Kidney (tissue), 22 donors: ENCODE measurements at places on chromosomes 5 and 9.

GRCh38 chr5:174317256-174317894 lies 271.9 kb downstream of the NSG2 start:
- DNase-seq: no peak

- no peak for DNase-seq
Measured at GRCh38 chr9:22107202-22108045, 98.3 kb upstream of the CDKN2B start.

GRCh38 chr5:80255431-80255810 lies 427 bp downstream of the SERINC5 start:
- no peak for DNase-seq

GRCh38 chr5:105782501-105782900 lies 1888.2 kb downstream of the EFNA5 start:
- no peak for DNase-seq

- DNase-seq: no peak
Measured at GRCh38 chr5:132327252-132327955, 33.2 kb downstream of the SLC22A4 start.

DNA sequence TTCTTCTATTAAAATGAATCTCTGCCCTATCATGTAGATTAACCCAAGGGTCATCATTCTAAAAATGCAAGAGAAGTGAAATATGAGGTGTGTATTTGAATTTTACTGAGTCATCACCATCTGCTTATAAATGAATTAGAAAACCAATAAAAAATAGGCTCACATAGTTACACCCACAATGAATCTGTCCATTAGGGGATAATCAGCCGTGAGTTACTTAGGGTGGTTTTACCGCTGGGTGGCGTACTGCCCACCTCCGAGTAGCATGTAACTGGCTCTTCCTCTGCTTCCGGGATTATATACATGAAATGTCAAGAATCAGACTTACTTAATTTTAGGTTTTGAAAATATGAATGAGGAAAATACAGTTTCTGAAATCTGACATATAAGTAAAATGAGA lies 332.9 kb upstream of the CCNG1 start:
- DNase-seq: no peak

- no peak for DNase-seq
Measured at GRCh38 chr9:83477120-83477519, 61.1 kb downstream of the FRMD3 start.

- DNase-seq: no peak
Measured at GRCh38 chr5:61082516-61083280, 79.6 kb downstream of the SMIM15 start.

GRCh38 chr5:54689411-54690251 lies 172.1 kb downstream of the SNX18 start:
- DNase-seq: no peak

DNA sequence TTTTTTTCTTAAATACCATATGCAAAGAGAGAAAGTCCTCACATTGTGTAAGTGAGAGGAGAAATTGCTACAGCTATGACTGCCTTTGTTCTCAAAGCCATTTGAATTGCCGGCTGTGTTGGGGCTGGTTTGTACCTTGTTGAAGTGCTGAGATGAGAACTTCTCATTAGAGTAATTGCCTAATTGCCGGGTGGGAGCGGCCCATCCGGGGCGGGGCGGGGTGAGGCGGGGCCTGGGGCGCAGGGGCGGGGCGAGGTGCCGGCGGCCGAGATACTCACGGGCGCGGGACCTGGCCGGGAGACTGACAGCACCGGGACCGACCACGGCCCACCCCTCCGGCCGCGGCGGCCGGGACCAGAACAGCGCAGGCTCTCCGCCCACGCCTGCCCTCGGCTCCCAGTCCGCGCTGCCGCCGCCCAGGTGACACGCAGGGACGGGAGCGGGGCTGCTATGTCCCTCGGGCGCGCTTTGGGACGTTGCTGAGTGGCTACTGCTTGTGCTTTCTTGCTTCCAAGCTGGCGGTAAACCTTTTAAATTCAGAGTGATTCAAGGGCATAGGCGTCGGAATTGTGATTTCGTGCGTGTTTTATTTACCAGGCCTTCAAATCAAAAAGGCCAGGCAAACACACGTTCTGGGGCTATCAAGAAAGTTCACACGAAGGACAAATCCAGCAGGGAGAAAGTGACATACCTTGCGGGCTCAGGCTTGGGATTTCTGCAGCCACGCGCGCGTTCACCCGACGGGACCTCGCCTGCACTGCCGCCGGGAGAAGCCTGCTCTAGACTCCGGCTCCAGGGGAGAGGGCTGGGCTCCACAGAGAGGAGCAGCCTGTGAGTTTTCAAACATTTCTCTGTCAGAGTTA lies 269.1 kb downstream of the FANCC start:
- DNase-seq: peak; percentile 80

DNA sequence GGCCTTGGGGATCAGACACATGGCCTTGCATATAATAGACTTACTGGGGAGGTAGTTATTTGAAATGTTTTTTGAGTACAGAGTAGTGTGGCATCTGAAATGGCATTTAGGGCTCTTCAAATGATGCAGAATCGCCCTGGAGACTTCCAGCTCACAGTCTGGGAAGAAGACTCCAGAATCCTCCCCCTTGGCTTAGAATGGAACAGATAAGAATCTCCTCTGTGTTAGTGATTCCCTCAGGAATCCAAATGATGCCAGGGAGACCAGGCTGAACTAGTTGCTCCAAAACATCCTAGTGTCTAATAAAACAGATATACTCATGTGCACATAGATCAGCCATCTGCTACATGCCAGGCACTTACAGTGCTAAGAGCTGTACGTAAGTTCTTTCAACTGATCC lies 38.6 kb upstream of the SMC5 start:
- no peak for DNase-seq

DNA sequence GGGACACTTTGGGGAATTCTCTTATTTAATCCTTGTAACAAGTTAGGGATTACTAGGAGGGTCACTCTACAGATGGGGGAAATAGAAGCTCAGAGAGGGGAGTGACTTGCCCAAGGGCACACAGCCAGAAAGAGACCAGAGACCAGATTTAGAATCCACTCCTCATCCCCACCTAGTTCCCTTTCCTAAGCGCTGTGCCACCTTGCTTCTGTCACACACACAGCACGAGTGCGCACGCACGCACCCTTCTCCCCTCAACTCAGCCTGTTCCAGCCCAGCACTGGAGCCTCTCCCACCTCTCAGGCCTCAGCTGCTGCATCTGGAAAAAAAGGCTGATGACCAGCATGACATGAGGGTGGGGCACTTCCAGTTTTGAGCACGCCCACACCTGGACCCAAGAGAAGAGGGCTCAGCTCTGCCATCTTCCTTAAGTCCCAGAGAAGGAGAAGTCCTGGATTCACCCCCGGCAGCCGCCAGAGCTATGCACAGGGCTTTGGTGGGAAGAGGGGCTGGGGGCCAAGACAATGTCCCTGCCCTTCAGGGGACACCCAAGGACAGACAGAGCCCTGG lies 18.5 kb downstream of the NR5A1 start:
- no peak for DNase-seq

GRCh38 chr5:14439087-14439871 lies 142.3 kb upstream of the OTULINL start:
- DNase-seq: peak; percentile 84

- DNase-seq: no peak
Measured at GRCh38 chr5:136963504-136963903, 535.6 kb downstream of the SPOCK1 start.

DNA sequence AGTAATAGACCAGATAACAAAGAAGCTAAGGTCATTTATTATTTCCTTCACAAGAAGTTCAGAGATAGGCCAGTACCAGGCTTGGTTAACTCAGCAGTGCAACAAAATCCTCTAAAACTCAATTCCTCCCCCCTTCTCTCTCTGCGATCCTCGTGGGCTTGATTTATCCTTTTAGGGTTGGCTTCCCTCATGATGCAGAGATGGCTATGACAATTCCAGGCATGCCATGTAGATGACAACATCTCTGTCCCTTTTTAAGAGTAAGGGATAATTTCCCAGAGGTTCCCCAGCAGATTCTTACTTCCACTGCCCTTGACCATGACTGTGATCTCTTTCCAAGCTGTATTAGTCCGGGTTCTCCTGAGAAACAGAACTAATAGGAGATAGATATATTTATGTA lies 28.7 kb upstream of the DAP start:
- no peak for DNase-seq

- DNase-seq: no peak
Measured at GRCh38 chr9:83656032-83656680, 33.2 kb downstream of the IDNK start.

- no peak for DNase-seq
Measured at GRCh38 chr9:28050046-28050445, 476.8 kb upstream of the C9orf72 start.

DNA sequence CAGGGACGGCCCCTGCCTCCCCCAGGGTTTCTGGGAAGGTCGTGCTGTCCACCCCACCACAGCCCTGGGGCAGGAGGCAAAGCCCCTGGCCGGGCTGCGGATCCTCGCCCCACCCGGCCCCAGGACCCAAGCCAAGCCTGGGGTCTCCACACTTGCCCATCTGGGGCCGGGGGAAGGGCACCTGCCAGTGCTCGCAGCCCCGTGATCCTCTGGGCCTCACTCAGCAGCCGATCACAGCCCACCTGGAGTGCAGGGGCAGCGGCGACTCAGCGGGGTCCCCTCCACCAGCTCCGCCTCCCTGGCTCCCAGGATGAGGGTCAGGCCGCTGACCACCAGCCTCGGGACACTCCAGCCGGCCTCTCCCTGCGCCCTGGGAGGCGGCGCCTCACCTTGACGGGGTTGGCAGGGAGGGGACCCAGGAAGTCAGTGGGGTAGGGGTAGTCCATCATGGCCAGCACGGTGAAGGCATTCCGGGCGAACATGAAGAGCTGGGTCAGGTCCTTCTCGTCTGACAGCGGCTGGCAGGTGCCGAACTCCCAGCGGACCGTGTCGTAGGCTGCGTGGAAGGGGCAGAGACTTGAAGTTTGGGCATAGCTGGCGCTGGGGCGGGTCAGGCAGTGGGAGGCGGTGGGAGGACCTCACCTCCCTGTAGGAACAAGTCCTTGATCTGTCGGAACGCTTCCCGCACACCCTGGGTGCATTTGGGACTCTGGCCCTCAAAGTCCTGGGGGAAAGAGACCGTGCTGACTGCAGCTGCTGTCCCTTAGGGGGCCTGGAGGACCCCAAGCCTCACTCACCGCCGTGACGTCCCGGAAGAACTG lies 1.8 kb downstream of the DPP7 start:
- peak; percentile 80 for DNase-seq

DNA sequence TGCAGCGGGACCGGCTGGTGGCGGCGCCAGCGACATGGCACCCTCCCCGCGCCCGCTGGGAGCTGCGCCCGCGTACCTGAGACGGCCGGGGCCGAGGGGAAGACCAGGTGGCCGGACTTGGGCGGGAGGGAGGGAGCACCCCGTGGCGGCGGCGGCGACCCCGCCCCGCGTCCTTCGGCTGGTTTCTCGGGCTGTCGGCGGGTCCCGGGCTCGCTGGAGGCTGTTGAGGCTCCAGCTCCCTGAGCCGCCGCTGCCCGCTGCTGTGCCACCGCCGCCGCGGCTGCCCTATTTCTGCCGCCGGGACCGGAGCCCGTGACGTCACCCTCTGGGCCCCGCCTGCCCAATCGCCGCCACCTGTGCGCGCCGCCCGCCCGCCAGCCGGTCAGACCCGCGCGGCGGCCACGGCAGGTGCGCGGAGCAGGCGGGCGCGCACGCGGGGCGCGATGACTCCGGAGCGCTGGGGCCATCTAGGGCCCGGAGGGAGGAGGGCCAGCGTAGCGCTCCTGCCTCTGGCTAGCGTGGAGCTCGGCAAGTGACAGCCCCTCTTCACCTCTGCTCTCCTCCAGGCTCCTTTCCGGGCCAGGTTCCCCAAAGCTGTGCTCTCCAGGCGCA lies at the start of gene FSTL4:
Gene FSTL4, minus strand, starts transcription at position 293 of the 612 bp plus-strand sequence.
- DNase-seq: peak; percentile 58

- no peak for DNase-seq
Measured at GRCh38 chr9:117458066-117458465, 43.2 kb upstream of the ASTN2 start.

DNA sequence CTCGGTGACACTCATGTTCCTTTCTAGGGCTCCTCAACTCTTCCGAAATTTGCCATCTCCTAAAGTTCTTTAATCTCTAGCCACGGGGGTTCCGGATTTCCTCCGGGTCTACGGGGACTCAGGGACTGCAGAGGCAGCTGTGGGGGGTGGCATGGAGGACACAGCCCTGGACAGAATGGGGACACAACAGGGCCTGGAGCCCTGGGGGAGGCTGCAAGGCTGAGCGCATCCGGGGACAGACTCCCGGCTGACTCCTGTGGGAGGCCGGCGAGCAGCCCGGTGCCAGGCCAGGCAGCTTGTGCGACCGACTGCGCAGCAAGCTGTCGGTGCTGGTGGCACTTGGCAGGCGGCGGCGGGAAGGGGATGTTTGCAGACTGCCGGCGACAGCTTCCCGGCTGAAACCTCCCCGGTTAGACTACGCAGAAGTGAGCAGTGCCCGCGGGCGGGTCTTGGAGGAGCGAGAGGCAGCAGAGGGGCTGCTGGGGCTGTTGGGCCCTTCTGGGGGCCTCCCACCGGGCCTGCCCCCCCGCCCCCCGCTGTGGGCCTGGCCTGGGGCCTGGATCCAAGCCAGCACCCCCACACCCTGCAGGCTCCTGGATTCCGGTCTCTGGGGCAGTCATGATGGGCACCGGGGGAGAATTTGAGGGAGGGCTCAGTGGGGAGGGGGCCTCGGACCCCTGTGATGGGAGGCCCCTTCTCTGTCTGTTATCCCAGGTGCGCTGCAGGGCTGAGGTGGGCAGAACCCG lies 28.7 kb upstream of the UBAC1 start:
- DNase-seq: no peak

GRCh38 chr5:178504340-178504960 lies 85.7 kb downstream of the COL23A1 start:
- no peak for DNase-seq

- DNase-seq: no peak
Measured at GRCh38 chr5:13524936-13525335, 419.6 kb downstream of the DNAH5 start.

GRCh38 chr5:96861076-96861475 lies 15.2 kb upstream of the ERAP2 start:
- no peak for DNase-seq

DNA sequence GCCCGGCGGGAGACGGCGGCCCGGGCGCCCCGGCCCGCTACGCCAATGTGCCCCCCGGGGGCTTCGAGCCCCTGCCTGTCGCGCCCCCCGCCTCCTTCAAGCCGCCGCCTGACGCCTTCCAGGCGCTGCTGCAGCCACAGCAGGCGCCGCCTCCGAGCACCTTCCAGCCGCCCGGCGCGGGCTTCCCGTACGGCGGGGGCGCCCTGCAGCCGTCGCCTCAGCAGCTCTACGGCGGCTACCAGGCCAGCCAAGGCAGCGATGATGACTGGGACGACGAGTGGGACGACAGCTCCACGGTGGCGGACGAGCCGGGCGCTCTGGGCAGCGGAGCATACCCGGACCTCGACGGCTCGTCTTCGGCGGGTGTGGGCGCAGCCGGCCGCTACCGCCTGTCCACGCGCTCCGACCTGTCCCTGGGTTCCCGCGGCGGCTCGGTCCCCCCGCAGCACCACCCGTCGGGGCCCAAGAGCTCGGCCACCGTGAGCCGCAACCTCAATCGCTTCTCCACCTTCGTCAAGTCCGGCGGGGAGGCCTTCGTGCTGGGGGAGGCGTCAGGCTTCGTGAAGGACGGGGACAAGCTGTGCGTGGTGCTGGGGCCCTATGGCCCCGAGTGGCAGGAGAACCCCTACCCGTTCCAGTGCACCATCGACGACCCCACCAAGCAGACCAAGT lies 723 bp downstream of the SNX18 start:
- DNase-seq: no peak
